ENCODE measurements at places on chromosomes 2 and 18.

GRCh38 chr2:121196132-121196848, 88.7 kb downstream of the TFCP2L1 start:
- DNase-seq: no peak

- no peak for DNase-seq
Measured at GRCh38 chr2:1582891-1583341, 161.4 kb downstream of the PXDN start.

DNA sequence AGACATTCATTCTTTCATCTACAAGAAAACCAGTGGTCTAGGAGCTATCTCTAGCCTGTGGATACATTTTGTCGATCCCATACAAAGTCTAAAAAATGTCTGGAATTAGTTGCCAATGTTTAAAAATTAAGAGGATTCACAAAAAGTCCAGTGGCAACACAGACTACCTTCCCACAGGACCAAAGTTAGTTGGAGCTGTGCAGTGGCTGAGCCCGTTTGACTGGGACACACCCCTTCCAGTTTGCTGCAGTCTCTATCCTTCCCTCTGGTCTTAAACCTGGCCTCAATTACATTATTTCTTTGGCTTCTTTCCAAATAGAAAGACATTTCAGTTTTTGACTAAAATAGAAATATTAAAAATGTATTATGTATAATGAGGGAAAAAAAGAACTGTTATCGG, 18.6 kb downstream of the SLC16A14 start:
- no peak for DNase-seq

DNA sequence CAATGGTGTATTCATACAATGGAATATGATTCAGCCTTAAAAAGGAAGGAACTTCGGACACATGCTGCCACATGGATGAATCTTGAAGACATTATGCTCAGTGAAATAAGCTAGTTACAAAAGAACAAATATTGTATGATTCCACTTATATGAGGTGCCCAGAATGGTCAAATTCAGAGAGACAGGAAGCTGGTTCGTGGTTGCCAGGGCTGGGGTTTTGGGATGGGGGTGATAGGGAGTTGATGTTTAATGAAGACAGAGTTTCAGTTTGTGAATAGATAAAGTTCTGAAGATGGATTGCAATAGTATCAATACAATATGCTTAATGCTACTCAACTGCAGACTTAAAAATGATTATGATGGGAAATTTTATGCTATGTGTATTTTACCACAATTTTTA, 28.0 kb upstream of the MC2R start:
- DNase-seq: no peak

DNA sequence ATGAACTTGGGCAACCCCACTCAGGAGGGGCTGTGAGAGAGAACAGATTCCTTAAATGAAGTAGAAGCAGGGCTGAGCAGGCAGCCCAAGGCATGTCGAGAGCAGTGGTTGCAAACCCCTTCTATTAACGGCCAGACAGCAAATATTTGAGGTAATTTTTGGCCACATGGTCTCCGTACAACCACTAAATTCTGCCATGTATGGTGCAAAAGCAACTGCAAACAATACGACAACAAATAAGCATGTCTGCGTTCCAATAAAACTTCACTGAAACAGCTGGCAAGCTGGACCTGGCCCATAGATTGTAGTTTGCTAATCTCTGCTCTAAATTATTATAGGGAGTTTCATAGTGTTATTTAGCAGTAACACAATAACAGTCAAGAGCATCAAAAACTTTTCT, 217.0 kb upstream of the ZNF521 start:
- DNase-seq: no peak

DNA sequence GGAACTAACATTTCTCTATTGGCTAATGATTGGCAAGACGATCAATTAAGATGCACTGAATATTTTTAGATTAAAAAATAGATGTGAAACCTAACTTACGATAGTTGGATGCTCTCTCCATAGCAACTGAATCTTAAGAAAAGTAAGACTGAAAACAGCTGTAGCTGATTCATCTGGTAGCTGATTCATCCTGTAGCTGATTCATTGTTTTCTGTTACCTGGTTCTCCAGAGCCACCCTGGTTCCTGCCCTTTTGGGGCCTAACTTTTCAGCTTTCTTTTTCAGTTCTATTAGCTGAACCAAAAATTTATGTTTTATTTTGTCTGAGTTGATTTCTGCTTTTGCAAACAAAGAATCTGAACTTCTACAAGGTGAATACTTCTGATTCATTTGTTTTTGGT, 22.7 kb upstream of the SPR start:
- DNase-seq: no peak

GRCh38 chr2:172693037-172693436, 42.6 kb upstream of the RAPGEF4 start:
- DNase-seq: no peak

DNA sequence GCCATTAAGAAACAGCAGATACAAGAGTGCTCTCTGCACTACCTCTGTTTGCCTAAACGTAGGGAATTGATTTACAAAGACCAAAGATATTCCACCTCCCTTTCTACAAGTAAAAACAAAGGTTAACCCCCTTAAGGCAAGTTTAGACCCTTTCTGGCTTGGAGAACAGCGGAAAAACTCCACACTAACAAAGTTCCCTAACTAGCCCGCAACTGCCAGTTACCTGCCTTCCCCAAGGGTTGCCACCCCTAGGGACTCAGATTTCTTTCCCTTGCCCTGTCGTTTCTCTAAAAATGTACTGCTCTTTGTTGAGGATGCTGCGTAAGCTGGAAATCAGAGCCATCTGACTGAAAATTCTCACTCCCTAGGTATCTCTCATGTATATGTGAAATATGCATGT, 627.5 kb upstream of the SOX11 start:
- no peak for DNase-seq

DNA sequence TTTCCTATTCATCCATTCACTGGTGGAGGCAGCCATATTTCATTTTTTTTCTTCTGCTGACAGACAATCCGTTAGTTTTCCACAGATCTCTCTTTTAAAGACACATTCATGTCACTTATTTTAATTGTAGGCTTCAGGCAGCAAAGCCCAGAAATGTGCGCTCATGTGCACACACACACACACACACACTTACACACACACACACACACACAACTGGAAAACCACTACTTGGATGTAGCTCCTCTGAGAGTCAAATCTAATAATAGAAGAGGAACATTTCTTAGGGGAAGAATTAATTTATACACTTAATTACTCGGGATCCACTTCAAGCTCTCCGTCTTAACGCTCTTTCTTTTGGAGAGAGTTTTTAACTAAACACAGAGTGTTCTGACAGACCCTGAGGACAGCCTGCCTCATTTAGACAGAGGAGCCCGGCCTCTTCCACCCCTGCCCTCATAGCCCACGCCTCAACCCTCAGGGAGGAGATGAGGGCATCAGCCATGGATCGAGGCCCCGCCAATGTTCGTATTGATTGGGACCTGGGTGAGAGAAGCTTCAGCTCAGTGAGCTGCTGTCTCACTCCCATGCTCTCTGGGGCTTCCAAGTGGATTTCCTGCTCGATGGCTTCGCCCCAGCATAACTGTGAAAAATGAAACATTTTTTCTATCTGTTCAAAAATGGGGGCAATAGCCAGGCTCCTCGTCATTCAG, 261.4 kb upstream of the SKOR2 start:
- no peak for DNase-seq

DNA sequence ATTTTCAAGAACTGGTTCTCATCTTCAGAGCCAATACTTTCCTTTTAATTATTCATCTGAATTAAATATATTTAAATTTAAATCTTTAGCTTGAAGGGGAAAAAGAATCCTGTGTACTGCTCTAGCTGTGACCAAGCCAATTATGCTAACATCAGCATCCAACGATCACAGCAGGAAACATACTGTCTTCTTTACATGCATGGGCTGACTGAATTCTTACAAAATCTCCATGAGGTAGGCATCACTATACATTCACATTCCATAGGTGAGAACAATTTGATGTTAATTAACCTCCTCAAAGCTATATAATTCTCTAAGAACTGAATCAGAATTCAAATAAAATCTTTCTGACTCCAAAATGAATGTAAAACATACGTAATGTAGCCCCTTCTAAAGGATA, 118.8 kb upstream of the MAP2 start:
- DNase-seq: no peak

DNA sequence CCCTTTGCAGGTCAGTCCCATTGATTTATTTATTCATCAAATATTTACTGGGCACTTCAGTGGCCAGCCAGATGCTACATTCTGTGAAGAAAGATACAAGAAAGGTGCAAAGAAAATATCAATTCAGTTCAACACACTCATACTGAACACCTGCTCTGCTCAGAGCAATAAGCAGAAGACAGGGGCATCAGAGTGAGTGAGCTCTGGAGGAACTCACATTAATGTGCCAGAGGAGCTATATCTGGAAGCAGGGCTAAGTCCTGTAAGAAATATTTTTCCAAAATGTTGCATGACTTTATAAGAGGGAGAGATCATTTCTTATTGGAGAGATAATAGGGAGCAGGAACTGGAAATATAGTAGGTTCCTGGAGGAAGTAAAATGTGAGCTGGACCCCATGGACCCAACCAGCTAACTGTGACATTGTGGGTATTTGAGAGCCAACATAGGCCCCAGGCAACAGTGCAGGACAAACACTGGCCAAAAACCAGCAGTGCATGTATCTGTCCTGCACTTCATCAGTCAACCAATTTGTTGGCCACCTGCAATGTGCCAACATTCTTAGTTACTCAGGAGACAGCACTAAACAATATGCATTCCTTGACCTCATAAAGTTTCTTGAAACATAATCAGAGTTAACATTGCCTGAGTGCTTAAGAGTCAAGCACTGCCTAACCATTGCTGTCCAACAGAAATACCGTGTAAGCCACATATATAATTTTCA, 102.7 kb upstream of the PTPRM start:
- no peak for DNase-seq

GRCh38 chr2:80363330-80363729, 58.8 kb upstream of the LRRTM1 start:
- DNase-seq: no peak

GRCh38 chr2:134500211-134500935, 218.4 kb downstream of the TMEM163 start:
- DNase-seq: no peak

GRCh38 chr2:23569761-23570365, 184.9 kb downstream of the KLHL29 start:
- no peak for DNase-seq

DNA sequence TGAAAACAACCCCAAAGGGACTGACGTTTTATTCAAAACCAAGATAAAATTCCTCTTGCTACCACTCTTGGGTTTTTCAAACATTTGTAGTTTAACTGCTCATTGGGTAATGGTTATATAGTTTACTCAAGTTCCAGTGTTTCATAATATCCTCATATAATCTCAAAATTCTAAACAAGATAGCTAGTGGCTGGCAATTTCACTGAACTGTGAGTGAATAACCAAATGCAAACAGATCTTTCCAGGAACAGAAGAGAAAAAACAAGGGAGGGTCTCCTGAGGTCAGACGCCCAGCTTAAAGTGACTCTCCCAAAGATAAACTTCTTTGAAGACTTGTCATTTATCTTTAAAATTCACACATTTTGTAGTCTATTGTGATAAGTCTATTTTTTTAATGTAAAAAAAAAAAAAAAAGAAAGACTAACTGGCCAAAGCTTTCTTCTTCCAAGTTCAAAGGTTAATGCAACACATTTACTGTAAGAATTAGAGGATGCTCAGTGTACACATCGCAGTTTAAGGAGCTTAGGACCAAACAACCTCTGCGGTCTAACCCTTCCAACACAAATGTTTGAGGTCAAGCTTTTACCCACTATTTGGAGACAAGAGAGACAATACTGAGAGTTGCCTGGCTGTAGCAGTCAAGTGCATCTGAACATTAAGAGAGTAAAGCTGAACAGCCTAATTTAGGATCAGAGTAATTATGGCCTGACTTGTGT, 26.6 kb downstream of the LPIN2 start:
- DNase-seq: no peak

- peak; percentile 86 for DNase-seq
Measured at GRCh38 chr2:30231212-30231995, at the start of gene LBH. Gene LBH, plus strand, starts transcription at chr2:30231534. Its CDS starts 205 bp downstream, at chr2:30231739.

- DNase-seq: no peak
Measured at GRCh38 chr2:46229134-46230063, 67.8 kb upstream of the EPAS1 start.

- DNase-seq: no peak
Measured at GRCh38 chr2:207819839-207820784, 50.4 kb upstream of the FZD5 start.

DNA sequence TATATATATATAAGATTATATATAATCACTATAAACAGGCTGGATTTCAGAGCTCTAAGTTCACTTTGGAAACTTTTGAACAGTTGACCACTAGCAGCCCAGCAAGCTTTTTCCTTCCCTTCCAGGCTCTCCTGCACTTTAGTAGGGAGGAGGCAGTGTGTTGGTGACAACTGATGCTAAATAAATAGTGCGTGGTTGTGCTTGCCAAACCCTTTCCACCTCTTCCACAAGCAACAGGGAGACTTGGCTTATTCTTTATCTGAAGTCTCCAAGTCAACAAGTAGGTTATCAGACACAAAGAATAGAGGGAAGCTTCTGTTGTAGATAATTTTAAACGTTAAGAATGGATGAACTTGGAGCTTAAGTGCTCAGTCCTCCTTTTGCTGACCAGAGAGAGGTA, 408.2 kb upstream of the HNRNPA3 start:
- DNase-seq: no peak

DNA sequence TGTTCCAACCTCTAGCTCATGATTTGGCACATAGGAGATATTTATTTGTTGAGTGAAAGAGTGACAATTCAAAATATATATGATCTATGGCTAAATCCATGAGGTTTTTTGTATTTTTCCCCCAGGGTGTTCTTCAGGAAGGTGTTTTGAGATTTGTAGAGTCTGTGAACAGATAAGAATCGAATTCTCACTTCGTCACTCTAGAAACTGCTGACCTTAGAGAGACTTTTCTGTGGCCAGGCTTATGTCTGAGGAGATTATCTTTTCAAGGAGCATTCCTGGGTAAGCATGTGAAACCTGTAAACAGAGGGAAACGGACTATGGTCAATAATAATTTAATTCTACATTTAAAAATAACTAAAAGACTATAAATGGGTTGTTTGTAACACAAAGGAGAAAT, 849 bp upstream of the ITGB6 start:
- no peak for DNase-seq

DNA sequence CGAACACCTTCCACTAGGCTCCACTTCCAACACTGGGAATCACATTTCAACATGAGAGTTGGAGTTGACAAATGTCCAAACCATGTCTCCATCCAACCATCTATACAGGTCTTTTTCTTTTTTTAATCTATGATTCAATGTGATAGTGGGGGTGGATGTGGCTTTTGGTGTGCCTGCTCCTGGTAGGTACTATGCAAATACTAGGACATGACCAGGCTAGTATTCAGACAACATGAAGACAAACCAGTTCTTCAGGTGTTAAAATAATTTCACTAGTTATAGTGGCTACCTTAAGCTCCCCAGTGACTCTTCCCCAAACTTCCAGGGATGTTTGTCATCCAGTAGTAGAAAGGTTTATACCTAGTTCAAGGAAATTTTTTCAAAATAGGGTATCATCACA, 387.5 kb downstream of the CDH2 start:
- DNase-seq: no peak

- no peak for DNase-seq
Measured at GRCh38 chr18:35573531-35573930, 8.0 kb upstream of the GALNT1 start.

Measured in T-helper 17 cell (primary cell).